ENCODE measurements at places on chromosomes 13 and 19.

- no peak for DNase-seq
Measured at GRCh38 chr13:30697996-30698401, 37.3 kb upstream of the ALOX5AP start.

- no peak for DNase-seq
Measured at GRCh38 chr19:6020972-6021805, 43.2 kb upstream of the RANBP3 start.

GRCh38 chr19:55508120-55508519, 19.9 kb downstream of the SSC5D start:
- no peak for DNase-seq

DNA sequence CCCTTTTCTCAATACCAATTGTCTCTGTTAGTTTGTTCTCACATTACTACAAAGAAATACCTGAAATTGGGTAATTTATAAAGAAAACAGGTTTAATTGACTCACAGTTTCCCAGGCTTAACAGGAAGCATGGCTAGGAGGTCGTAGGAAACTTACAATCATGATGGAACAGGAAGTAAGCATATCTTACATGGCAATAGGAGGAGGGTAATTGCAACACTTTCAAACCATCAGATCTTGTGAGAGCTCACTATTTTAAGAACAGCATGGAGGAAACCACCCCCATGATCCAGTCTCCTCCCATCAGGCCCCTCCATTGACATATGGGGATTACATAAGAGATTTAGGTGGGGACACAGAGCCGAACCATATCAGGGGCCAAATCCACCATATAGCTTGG, 1210.1 kb upstream of the SPRY2 start:
- DNase-seq = no peak

GRCh38 chr19:44891016-44891882, at the start of gene TOMM40:
Gene TOMM40, plus strand, starts transcription at chr19:44891254. Its CDS starts 162 bp downstream, at chr19:44891416.
- DNase-seq = no peak

Data from activated CD4-positive, alpha-beta T cell treated with anti-CD3 and anti-CD28 coated beads for 1 hour (primary cell).